ENCODE measurements at places on chromosomes 12 and 14. TPM values are rescaled to one million over a fixed set of nuclear protein-coding genes. Genes with fewer than 3 reads are reported as not detected.

The NYNRIN gene
- 0.05 TPM for total RNA-seq

The IAPP gene
- not detected for total RNA-seq

The DPF3 gene
- total RNA-seq = 0.13 TPM

The FIGNL2 gene
- 0.43 TPM for total RNA-seq

The ANO2 gene
- not detected for total RNA-seq

The LRRC43 gene
- total RNA-seq = not detected

The INHBC gene
- total RNA-seq = not detected

The ARMH4 gene
- total RNA-seq = not detected

The C12orf60 gene
- total RNA-seq = 4.2 TPM

The CLEC1A gene
- not detected for total RNA-seq

The PRB2 gene
- not detected for total RNA-seq

The FGF6 gene
- total RNA-seq = not detected

The DAD1 gene
- 194 TPM for total RNA-seq

- peaks cover 46% of the 10 kb centered on the region for H3K36me3 ChIP-seq
- no peak for DNase-seq
- H3K27me3 ChIP-seq = no peaks in the 10 kb centered on the region
- H3K4me3 ChIP-seq = no peak overlapping the region
Measured at GRCh38 chr14:68894802-68895703, 84.0 kb downstream of the ACTN1 start.

- no peak overlapping the region for H3K4me3 ChIP-seq
- peaks cover 18% of the 10 kb centered on the region for H3K27me3 ChIP-seq
- no peak overlapping the region for H3K27ac ChIP-seq
- H3K4me1 ChIP-seq = no peaks in the 10 kb centered on the region
- no peak for DNase-seq
Measured at GRCh38 chr14:104113631-104114420, 24.6 kb upstream of the KIF26A start.

DNA sequence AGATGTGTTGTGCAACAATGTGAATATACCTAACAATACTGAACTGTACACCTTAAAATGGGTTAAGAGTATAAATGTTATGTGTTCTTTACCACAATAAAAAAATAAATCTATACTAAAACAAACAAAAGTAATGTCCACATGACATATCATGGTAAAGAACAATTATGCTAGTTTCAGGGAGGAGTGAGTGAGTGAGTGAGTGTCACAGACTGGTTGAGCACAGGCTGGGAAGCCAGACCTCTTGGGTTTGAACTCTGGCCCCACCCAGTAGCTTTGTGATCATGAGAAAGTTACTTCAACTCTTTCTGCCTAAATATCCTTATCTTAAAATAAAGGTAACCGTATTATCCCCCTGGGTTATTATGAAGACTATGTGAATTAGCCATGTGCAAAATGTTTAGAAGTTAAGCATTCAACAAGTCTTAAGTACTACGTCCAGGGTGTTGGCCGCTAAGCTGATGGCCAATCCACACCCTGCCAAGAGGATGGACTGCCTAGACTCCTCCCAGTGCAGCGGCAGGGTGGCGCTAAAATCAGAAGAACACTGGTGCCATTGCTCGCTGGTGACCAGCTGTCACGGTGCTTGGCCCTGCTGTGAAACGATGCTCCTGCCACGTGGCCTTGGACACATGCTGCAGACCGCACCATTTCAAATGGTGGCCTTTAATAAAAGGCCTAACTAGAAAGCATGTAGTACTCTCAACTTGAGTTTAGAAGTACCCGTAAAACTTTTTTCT lies 7.3 kb downstream of the SLC2A13 start:
- H3K4me1 ChIP-seq = peaks cover 15% of the 10 kb centered on the region
- peaks cover 4% of the 10 kb centered on the region for H3K36me3 ChIP-seq
- H3K27me3 ChIP-seq = no peaks in the 10 kb centered on the region
- no peak overlapping the region for H3K27ac ChIP-seq

DNA sequence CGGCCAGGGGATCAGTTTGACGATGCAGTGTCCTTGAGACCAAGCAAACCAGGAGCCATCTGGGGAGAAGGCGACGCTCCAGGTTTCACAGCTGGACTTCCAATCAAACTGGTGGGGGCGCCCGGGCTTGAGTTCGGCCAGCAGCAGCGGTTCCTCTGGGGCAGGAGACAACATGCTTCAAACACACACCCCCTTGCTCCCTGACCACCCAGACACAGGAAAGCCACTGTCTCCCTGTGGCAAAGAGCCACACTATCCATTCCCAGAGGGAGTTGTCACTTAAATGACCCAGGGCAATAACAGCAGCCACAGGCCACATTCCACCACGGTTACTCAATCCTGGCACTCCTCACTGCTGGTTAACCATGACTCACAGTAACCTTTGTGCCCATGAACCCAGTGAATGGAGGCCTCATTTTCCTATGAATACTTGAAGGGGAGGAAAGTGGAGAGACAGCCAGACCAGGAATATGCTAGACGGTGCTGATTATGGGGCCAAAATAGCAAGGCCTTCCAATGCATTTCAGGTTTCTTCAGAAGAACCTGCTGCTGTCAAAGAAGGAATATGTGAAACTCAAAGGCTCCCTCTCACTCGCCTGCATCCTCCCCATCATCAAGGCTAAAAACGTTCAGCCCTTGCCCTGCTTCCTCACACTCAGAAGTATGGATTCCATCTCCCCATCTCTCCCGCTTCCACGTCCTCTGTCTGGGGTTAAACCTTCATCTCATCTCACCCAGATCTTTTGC lies 8.5 kb downstream of the WSB2 start:
- H3K27ac ChIP-seq = peak overlapping the region; percentile 63
- H3K27me3 ChIP-seq = no peaks in the 10 kb centered on the region
- DNase-seq = peak; percentile 44
- H3K36me3 ChIP-seq = peaks cover 25% of the 10 kb centered on the region
- peaks cover 36% of the 10 kb centered on the region for H3K4me1 ChIP-seq
- H3K4me3 ChIP-seq = no peak overlapping the region

- H3K36me3 ChIP-seq = peaks cover 1% of the 10 kb centered on the region
- no peak overlapping the region for H3K27ac ChIP-seq
- H3K27me3 ChIP-seq = no peaks in the 10 kb centered on the region
Measured at GRCh38 chr12:4819654-4820053, 90.1 kb upstream of the KCNA1 start.

GRCh38 chr12:109839444-109839843 lies 6.2 kb upstream of the TRPV4 start:
- peaks cover 5% of the 10 kb centered on the region for H3K27me3 ChIP-seq
- no peaks in the 10 kb centered on the region for H3K36me3 ChIP-seq
- DNase-seq = no peak

- no peaks in the 10 kb centered on the region for H3K27me3 ChIP-seq
- no peaks in the 10 kb centered on the region for H3K4me1 ChIP-seq
- H3K36me3 ChIP-seq = no peaks in the 10 kb centered on the region
- DNase-seq = no peak
- no peak overlapping the region for H3K4me3 ChIP-seq
Measured at GRCh38 chr12:25818596-25819390, 139.7 kb upstream of the RASSF8 start.

GRCh38 chr14:87049950-87050349 lies 943.0 kb downstream of the GALC start:
- H3K27ac ChIP-seq = no peak overlapping the region
- peak; percentile 9 for DNase-seq
- H3K4me1 ChIP-seq = no peaks in the 10 kb centered on the region
- H3K4me3 ChIP-seq = no peak overlapping the region
- H3K27me3 ChIP-seq = no peaks in the 10 kb centered on the region

DNA sequence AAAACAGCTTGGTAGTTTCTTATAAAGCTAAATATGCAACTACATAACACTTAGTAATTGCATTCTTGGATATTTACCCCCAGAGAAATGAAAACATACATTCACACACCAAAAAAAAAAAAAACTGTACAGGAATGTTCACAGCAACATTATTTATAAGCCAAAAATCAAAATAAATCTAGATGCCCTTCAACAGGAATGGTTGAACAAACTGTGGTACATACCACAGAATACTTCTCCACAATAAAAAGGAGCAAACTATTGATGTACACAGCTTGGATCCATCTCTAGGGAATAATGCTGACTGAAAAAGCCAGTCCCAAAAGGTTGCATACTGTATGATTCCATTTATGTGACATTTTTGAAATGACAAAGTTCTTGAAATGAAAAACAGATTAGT lies 62.1 kb upstream of the SLC38A4 start:
- DNase-seq = no peak
- peaks cover 3% of the 10 kb centered on the region for H3K27me3 ChIP-seq
- no peaks in the 10 kb centered on the region for H3K36me3 ChIP-seq

DNA sequence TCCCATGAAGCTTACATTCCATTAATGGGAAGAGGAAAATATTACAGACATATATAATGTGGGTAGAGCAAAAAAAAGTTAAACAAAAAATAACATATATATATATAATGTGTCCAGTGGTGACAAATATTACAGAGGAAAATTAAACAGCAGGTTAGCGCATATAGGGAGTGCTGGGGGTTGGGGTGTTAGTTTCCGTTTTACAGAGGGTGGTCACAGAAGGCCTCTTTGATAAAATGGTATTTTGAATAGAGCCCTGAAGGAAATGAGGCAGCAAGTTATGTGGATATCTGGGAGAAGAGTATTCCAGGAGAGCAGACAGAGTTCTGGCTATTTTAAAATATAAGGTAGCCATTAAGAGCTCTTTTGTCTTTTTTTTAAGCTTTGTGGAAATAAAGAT lies 73.2 kb downstream of the DCAF5 start:
- H3K27me3 ChIP-seq = no peaks in the 10 kb centered on the region
- peaks cover 25% of the 10 kb centered on the region for H3K36me3 ChIP-seq
- DNase-seq = peak; percentile 21
- peaks cover 35% of the 10 kb centered on the region for H3K4me1 ChIP-seq
- H3K4me3 ChIP-seq = no peak overlapping the region
- H3K27ac ChIP-seq = peak overlapping the region; percentile 12

DNA sequence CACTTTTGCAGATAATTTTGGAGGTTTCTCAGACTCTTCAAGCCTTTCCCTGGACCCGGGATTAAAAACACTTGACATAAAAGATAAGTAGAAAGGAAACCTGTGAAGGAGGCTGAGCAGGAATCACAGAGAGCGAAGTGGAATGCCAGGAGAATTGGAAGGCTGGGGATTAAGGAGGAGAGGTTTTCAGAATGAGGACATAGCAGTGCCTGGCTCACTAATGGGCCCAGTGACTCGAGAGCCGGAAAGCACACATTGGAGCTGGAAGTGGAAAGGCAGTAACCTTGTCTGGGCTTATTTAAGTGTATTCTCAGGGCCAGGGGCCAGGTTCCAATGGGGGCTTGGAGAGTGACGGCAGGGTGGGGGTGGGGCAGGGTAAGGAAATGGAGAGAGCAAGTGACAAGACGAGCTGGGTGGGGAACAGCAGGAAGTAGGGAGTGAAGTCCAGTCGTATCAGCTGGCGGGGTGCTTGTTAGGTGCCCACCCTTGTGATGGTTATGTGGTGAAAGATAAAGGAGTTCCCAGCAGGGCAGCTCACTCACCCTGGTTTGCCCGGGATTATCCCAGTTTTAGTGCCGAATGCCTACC lies 13.1 kb downstream of the EVL start:
- DNase-seq = peak; percentile 30
- H3K27me3 ChIP-seq = no peaks in the 10 kb centered on the region
- peak overlapping the region; percentile 99 for H3K27ac ChIP-seq
- peaks cover 94% of the 10 kb centered on the region for H3K4me1 ChIP-seq
- peaks cover 82% of the 10 kb centered on the region for H3K36me3 ChIP-seq

DNA sequence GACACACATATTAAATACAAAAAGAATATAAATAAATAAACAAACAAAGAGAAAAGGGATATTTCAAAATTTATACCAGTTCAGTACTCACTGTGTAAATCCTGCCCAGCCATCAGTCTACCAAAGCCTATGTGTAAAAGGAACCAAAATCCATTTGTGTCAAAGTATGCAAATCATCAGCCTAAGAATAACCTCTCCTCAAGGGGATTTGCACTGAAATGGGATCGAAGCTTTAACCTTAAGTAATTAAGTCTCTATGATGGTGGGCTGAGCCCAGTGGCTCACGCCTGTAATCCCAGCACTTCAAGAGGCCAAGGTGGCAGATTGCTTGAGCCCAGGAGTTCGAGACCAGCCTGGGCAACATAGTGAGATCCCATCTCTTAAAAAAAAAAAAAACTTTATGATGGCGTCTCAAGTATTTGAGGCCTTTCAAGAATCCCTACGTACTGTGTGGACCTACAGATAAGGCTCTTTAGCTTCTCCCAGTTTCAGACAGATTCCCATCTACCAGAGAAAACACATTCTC lies 57.8 kb upstream of the METAP2 start:
- H3K27ac ChIP-seq = no peak overlapping the region
- H3K36me3 ChIP-seq = no peaks in the 10 kb centered on the region
- H3K4me3 ChIP-seq = no peak overlapping the region
- no peaks in the 10 kb centered on the region for H3K4me1 ChIP-seq
- H3K27me3 ChIP-seq = no peaks in the 10 kb centered on the region
- no peak for DNase-seq

- peaks cover 80% of the 10 kb centered on the region for H3K36me3 ChIP-seq
- H3K4me1 ChIP-seq = peaks cover 94% of the 10 kb centered on the region
- H3K27ac ChIP-seq = peak overlapping the region; percentile 87
- H3K4me3 ChIP-seq = no peak overlapping the region
Measured at GRCh38 chr14:61526405-61527312, 168.7 kb upstream of the HIF1A start.

GRCh38 chr12:12902036-12902435 lies 10.7 kb downstream of the GPRC5A start:
- H3K4me1 ChIP-seq = peaks cover 17% of the 10 kb centered on the region
- H3K27me3 ChIP-seq = peaks cover 6% of the 10 kb centered on the region
- DNase-seq = no peak
- no peaks in the 10 kb centered on the region for H3K36me3 ChIP-seq
- no peak overlapping the region for H3K27ac ChIP-seq

- peaks cover 13% of the 10 kb centered on the region for H3K27me3 ChIP-seq
- no peaks in the 10 kb centered on the region for H3K36me3 ChIP-seq
Measured at GRCh38 chr14:103250874-103251273, 83.2 kb upstream of the EIF5 start.

DNA sequence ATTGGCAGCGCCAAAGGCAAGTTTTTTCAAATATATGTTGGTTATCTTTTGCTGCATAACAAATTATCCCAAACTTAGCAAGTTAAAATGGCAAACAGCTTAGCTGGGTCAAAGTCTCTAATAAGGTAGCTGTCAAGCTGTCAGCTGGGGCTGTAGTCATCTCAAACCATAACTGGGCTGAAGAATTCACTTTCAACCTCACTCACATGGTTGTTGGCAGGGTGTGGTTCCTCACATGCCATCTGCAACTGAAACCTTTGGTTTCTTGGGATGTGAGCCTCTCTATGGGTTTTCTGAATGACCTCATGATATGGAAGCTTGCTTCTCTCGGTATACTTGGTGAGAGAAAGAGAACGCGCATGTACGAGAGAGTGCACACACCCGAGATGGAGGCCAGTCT lies 125.4 kb downstream of the LRIG3 start:
- no peak overlapping the region for H3K4me3 ChIP-seq
- H3K27me3 ChIP-seq = no peaks in the 10 kb centered on the region
- no peak for DNase-seq
- H3K36me3 ChIP-seq = no peaks in the 10 kb centered on the region

GRCh38 chr14:29836395-29836794 lies 91.3 kb downstream of the PRKD1 start:
- peaks cover 2% of the 10 kb centered on the region for H3K36me3 ChIP-seq
- H3K27ac ChIP-seq = no peak overlapping the region
- DNase-seq = no peak
- no peaks in the 10 kb centered on the region for H3K4me1 ChIP-seq
- H3K27me3 ChIP-seq = no peaks in the 10 kb centered on the region

- peaks cover 29% of the 10 kb centered on the region for H3K27me3 ChIP-seq
- H3K4me3 ChIP-seq = no peak overlapping the region
- DNase-seq = no peak
- peaks cover 3% of the 10 kb centered on the region for H3K36me3 ChIP-seq
Measured at GRCh38 chr12:24952389-24952788, 3.5 kb upstream of the BCAT1 start.

Measured in activated CD8-positive, alpha-beta T cell treated with anti-CD3 and anti-CD28 coated beads for 36 hours (primary cell).